CD4-positive, alpha-beta T cell treated with Interleukin-4 for 1 hour (primary cell): ENCODE measurements at places on chromosomes 5 and 9.
A peak's percentile ranks its signal among the peaks of the same experiment; 100 is the strongest.

- DNase-seq, result no peak
Measured at GRCh38 chr5:74765201-74765600, 1.7 kb downstream of the GFM2 start.

GRCh38 chr5:146059460-146060220 lies 45.7 kb downstream of the PLAC8L1 start:
- no peak for DNase-seq

- DNase-seq, result no peak
Measured at GRCh38 chr5:31329715-31330114, 136.2 kb downstream of the CDH6 start.

- peak; percentile 19 for DNase-seq
Measured at GRCh38 chr5:132528866-132529634, 14.3 kb downstream of the IL5 start.

DNA sequence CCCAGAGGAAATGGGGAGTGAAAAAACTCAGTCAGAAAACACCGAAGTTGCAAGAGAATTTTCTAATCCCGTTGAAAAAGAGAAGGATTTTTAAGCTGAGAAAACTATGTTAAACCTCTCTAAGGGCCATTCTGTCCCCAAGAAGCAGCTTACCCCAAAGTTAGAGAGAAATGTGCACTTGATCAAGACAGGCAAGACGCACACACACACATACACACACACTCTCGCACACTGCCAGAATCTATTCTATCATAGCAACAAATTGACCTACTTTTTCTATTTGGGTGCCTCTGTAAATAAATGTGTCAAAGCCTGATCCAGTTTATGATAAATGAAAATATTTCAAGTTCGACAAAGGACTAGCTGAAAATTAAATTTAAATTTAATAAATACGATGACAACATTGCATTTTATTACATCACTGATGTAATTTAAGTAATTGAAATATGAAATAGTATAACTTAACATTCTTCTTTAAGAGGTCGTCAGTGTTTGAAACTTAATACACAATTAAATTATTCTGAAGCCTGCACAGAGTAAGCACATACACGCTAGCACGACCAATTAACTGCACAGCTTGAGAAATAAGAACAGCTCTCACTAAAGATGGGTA lies 5.9 kb downstream of the NFIL3 start:
- no peak for DNase-seq

DNA sequence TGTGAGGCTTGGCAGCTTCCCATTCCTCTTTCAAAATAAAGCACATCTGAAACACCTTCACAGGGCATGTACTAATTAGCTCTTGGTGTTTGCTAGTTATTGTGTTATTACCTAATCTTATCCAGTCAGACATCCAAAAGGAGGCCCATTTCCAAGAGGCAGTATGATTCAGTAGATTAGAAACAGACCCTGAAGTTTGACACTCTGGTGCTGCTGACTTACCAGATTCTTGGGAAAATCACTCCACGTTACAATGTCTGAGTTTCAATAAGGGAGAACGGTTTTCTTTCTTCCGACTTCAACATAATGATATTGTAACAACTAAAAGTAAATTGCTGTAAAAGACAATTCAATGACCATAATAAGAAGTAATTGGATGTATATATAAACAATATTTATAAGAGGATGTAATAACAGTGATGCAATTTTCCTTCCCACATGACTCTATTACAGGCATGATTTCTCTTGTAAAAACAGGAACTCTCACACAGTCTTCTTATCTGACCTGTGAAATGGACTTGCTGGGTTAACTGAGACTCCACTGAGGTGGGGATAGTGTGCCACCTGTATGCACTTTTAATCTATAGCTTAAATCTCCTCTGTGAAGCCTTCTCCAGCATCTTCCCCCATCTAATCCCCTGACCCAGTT lies 181.3 kb upstream of the ELL2 start:
- DNase-seq, result no peak

GRCh38 chr9:137444106-137444790 lies 3.1 kb upstream of the ENTPD8 start:
- no peak for DNase-seq

- DNase-seq, result no peak
Measured at GRCh38 chr5:81830596-81830995, 79.7 kb upstream of the SSBP2 start.

GRCh38 chr9:100602342-100602801 lies 24.5 kb downstream of the CAVIN4 start:
- DNase-seq, result no peak

DNA sequence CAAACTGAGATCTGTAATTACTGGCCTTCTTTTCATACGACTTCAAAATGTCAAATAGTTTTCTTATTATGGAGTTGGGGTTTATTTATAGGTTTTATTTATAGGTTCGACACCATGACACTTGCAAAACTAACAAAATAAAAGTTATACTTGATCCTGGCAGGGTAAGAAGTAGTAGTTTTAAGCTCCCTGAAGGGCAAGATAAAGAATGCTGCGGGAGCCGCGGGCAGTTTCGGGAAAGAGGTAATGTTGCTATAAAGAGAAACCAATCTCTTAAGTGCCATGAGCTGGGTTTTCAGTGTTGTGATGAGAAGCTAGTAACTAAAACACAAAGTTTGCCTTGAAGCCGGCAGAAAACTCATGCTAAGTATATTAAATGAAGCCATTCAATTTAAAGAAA lies 24.8 kb downstream of the PTPN3 start:
- DNase-seq, result no peak

DNA sequence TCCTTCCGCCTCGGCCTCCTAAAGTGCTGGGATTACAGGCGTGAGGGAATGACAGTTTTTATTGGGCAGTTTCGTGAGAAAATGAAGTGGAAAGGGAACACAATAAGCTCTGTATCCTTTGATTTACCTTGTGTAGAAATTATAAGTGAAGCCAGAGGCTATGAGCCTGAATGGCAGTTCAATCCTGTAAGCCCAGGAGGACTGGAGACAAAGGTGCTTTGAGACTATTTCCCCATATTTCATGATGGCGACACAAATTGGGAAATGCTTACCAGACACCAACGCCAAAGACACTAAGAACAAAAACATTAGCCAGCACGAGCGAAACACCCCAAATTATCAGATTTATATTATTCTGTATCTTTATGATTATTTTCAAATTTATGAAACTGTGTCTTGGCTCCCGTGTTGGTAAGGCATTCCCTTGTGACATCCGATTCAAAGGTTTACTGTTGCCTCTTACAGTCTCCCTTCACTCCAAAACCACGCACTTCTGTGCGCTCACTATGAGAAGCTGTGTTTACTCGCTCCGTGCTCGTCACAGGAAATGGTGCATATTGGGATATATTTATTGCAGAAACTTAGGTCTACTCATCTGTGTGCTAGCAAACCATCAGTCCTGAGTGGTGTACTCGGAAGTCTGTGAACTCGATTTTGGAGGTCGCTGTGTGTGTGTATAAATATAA lies 73.9 kb downstream of the SH3PXD2B start:
- DNase-seq, result no peak
